Bone marrow (tissue), 2 donors: ENCODE measurements at places on chromosomes 5 and 9.

- no peak for DNase-seq
Observed at GRCh38 chr5:131272307-131272706, 8.5 kb downstream of the CDC42SE2 start.

- DNase-seq: no peak
Observed at GRCh38 chr9:89524963-89525362, 27.1 kb upstream of the SEMA4D start.

GRCh38 chr5:143190260-143190810 is 213.2 kb downstream of the NR3C1 start:
- DNase-seq: no peak

DNA sequence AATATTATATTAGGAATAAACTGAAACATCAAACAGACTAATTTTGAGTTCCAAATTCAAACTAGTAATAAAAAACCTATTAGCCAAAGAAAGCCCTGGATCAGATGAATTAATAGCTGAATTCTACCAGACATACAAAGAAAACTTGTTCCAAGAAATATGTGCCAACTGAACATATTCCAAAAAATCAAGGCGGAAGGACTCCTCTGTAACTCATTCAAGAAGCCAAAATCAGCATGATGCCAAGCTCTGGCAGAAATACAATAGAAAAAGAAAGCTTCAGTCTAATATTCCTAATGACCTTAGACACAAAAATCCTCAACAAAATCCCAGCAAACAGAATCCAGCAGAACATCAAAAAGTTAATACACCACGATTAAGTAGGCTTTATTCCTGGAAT is 619.1 kb upstream of the COX7C start:
- DNase-seq: no peak

DNA sequence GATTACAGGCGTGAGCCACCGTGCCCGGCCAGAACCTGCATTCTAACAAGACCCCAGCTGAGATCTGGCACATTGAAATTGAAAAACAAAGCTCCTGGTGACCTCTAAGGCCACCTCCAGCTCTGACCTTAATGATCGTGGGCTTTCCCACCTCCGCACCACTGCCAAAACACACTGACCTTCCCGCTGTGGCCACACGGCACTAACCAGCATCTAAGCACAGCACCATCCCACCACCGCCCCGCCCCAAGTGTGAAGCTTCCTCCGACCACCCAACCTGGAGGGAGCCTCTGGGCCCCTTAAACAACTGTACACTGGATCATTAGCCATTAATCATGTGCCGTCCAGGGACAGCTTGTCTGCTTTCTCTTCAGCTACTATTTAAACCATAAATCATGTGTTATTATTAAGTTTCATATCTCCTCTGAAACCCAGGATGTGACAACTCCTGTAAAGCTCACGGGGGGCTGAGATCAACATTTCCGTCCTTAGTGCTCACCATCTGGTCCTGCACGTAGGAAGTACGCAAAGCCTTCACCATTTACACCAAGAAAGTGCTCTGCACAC is 80.6 kb downstream of the COL23A1 start:
- DNase-seq: no peak

- DNase-seq: no peak
Observed at GRCh38 chr9:87888501-87888900, 5.8 kb downstream of the SPATA31E1 start.

DNA sequence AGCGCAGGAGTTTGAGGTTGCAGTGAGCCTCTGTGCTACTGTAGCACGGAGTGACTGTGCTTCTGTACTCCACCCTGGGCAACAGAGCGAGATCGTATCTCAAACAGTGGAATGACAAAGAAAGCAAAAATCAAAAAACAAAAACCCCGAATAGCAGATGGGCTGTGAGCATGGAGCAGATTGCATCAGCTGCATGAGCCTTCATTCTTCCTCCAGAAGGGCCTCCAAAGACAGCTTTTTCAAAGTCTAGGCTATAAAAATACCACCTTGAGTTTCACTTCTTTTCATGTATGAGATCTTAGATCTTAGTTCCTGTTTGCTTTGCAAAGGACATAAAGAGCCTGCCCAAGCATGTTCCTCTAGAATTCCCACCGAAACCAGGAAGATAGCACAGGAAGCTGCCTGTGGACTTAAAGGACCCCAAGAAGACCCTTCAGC is 15.0 kb upstream of the HSPB3 start:
- no peak for DNase-seq

GRCh38 chr5:19837536-19838174 is 150.3 kb downstream of the CDH18 start:
- no peak for DNase-seq
